ENCODE measurements at places on chromosomes 5 and 9.

- no peak for DNase-seq
Observed at GRCh38 chr5:171388816-171389168, 1.1 kb downstream of the NPM1 start.

DNA sequence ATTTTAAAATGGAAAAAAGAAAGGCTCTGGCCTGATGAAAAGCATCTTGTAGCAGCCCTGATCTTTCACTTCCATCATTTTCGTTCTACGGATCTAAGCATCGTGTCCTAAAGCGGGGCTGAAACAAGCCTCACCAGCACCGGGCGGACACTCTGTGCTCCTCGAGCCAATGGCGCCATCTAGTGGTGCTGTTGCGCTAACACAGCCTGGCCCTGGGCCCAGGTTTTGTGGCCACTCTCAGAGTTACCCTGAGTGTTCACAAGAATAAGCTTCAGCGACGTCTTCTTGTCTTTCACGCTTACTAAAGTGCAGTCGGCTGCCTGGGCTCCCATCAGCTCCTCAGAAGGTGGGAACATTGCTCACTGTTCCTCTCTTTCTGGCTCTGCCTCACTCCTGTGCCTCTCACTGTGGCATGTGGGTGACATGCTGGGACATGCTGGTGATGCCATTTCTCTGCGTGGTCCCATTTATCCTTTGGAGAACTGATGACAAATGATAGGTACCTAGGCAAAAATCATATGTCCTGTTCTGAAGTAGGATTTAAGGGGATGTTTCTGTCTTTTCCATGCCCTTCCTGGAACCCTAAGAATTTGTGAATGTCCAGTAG is 32.7 kb downstream of the DMRT3 start:
- DNase-seq: peak; percentile 1

- peak; percentile 12 for DNase-seq
Observed at GRCh38 chr5:131209506-131210150, 38.9 kb downstream of the LYRM7 start.

- DNase-seq: no peak
Observed at GRCh38 chr9:111483858-111484571, at the start of gene ECPAS. Gene ECPAS (minus strand): TSS chr9:111484383. CDS start chr9:111472918, 11,465 bp downstream.

DNA sequence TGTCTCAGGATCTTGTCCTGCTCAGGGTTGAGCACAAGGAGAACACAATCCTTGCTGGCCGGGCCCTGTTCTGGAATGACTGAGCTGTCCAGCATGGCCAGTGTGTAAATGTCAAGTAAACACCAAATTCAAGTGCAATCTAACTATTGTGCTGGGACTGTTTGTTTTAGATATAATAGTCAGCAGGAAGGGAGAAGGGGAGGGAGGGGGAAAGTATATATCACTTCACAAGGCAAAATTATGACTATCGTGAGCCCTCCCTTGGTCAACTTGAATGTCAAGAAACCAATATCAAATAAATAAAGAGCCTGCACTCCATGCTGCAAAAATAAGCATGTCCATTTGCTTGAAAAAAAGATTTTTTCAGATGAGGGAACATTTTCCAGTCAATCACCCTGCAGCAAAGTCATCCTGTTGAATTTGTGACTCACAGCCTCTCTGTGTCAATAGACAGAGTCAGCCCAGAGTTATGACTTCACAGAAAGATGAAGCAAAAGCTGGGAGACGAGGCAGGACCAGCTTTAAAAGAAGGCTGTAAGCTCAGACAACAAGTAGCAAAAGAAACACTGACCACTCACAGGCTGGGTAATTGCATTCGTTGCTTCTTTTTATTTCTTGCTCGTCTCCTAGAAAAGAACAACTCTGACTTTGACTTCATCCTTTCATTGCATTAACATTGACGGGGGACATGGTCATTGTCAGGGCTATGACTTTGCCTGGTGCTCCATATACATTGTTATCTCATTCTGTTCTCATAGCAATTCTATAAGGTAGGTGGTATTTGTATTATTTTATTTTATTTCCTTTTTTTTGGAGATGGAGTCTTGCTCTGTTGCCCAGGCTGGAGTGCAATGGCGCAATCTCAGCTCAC is 15.3 kb upstream of the KLF4 start:
- DNase-seq: no peak

GRCh38 chr9:93132946-93133680 is 938 bp downstream of the NINJ1 start:
- peak; percentile 22 for DNase-seq

DNA sequence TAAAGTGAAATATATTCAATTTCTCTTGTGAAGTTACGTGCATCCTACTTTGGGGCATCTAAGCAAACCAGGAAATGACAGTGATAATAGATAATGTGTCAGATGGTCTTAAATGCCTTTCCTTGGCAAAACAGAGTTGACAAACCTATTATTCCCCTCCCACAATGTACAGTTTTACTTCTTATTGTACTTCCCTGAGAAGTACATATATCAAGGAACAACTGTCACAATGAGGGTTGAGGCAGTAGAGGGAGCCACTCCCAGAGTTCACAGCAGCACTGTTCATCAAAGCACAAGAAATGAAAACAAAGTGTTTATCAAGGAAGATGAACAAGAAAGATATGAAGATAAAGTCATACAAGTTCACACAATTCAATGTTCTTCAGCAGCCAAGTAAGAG is 41.1 kb downstream of the ELAVL2 start:
- DNase-seq: no peak

GRCh38 chr5:136221340-136221739 is 28.4 kb upstream of the SMIM32 start:
- no peak for DNase-seq

- no peak for DNase-seq
Observed at GRCh38 chr9:95202076-95202681, 115.3 kb downstream of the FANCC start.

GRCh38 chr9:87818308-87818707 is 64.4 kb upstream of the SPATA31E1 start:
- DNase-seq: no peak

DNA sequence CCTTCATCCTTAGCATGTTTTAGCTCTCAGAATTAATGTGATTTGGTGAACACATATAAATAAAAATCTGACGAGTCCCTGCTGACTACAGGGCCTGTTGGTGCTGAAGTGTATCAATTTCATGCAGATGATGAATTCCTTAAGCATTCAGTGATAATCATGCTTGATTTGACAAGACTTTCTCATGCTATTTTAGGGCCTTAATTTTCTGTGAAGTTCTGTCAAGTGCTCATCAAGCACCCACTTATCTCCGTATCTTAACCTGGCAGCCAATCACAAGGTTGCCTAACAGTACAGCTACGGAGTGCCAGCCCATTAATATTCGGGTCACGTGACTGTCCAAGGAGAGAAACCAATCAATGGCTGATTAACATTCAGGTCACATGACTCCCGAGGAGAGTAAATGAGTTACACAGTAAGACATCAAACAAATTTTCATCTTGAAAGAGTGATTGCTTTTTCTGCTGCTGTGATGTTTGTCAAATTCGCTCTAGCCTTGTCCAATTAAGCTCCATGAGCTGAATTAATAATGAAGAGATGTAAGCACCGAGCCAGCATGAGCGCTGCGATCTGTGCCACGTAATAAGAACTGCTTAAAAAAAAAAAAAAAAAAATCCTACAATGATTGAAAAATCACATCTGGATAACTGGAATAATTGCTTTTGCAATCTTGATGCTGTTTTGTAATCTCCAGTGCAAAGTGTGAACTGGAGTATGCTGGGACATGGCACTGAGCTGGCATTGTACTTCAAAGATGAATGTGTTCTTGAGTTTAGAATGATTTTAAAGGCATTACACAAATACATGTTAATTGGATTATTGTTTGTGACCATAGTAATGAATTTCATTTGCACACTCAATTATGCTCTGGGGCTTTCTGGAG is 104.3 kb upstream of the SPATA31D4 start:
- no peak for DNase-seq

- no peak for DNase-seq
Observed at GRCh38 chr5:18965893-18966292, 1022.1 kb downstream of the CDH18 start.

GRCh38 chr5:69292306-69292705 is 40.3 kb downstream of the CCDC125 start:
- no peak for DNase-seq

DNA sequence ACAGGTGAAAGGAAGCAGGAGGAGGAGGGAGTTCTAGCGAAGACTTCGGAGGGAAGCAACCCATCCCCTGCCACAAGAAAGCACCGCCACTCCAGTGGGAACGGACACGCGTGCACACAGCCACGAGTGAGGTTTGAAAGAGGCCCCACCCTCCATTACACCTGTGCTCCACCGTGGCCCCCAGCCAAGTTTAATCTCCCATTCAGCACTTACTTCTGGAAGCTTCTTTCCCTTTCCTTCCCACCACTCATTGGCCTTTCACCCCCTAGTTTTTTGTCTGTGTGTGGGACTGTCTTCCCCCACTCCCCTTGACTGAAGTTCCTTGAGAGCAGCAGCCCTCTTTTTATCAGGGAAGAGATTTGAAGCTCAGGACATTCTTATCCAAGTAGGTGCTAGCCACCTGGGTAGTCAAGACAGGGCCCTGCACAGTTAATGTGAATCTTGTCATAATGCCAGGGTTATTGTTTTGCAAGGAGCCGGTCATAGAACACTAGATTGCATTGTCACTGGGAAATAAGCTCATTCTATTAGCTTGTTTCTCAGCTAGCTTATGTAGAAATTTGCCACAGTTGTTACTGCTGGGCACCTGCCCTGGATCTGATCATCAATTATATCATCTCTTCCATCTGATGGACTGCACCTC is 256.0 kb downstream of the DOCK8 start:
- DNase-seq: no peak

GRCh38 chr9:69279733-69280132 is 45.3 kb upstream of the ENTREP1 start:
- no peak for DNase-seq

- no peak for DNase-seq
Observed at GRCh38 chr9:25681266-25681665, 3.0 kb upstream of the TUSC1 start.

DNA sequence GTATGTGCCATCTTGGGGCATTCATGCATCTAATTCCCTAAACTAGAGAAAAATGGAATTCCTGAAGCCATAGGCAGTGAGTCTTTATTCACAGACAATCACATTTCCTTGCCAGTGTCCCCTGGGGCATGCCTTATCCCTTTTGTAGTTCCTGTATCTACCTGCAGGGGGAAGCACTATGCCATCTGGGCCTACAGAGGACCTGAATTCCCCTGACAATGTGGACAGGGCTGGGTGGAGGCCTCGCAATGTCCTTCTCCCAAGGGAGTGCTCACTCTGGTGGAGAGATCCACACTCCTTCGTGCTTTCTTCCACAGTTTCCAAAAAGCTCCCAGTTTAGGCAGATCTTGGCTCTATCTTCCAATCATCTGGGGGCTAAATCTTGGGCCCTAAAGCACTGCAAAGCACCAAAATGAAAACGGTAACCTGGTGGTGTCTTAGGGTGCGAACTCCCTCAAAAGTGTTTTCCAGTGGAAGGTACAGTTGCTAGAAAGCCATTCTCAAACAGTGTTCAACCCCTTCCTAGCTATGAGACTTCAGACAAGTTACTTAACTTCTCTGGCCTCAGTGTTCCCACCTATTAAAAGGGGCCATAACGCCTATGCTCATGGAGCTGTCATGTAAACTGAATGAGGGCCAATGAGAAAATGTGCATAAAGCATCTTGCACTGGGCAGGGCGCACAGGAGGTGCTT is 17.5 kb downstream of the WHRN start:
- DNase-seq: no peak

- DNase-seq: peak; percentile 8
Observed at GRCh38 chr5:87300744-87301143, 33.1 kb downstream of the RASA1 start.

GRCh38 chr5:143964919-143965318 is 153.0 kb downstream of the HMHB1 start:
- no peak for DNase-seq

DNA sequence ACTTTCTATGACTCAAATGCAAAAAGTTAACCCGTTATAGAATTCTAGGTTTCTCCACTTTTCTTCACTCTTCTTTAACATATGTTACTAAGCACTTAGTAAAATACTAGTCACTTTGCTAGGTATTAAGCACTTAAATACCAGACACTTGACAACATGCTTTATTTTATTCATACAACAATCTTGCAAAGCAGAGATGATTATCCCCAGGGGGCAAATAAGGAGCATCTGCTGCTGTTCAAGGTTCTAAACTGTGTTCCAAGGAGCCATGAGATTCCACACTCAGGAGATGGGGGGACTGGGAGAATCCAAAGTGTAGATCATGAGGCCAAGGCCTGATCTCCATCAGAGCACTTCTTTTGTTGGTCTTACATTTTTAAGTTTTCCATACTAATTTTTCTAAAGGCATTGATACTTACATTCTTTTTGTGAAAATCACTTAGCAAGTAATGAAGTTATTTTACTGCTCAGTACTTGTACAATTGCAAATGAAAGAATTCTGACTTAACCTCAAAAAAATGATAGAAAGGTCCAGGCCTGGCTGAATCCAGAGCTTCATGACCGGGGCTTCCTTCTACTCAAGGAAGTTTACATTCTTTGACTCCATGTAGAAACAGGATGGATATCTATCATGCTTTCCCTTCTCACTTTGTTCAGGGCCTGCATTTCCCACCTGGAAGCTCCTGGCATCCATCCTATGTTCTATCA is 504.4 kb upstream of the WWC1 start:
- no peak for DNase-seq

DNA sequence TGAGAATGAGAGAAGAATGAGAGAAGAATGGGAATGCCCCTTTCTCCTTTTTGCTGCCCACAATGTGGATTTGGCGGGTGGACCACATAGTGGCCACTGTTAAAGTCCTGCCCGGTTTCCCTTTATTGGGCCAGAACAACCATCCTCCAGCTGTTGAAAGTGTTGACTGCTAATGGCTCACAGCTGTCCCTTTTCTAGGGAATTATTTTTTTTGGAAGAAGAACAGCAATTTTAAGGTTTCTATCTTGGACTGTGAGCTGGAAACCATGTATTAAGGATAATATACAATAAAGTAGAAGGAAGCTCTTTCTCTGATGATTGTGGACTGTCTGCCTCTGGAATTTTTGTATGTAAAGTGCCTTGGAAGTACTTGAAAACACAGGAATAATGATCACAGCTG is 185.9 kb downstream of the DMRT2 start:
- DNase-seq: no peak

- peak; percentile 5 for DNase-seq
Observed at GRCh38 chr9:88322906-88323566, 65.2 kb upstream of the SPIN1 start.
